ENCODE measurements at places on chromosomes 13 and 19.
A peak's percentile ranks its signal among the peaks of the same experiment; 100 is the strongest.

DNA sequence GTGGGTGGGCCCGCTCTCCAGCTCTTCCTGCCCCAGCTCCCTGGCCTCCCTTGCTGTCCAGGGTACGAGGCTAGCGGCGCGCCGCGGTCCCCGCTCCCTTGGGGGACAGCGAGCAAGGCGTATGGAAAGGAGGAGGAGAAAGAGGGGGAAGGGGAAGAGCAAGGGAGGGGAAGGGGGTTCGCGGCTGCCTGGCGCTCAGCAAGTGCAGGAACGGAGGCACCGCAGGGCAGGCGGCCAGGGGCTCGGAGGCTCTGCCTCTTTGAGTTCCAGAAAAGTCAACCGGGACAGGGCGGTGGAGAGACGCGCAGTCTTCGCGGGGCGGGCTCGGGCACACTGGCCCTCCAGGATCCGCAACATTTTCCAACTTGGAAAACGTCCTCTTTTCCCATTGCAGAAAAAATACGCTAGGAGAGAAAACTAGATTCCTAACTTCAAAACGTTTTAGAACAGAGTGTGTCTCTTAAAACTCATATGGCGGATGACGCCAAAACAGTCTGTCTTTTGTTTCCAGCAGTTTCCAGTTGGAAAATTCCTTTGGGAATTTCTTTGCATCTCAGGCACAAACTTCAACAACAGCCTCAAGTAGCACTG lies 23.1 kb upstream of the TNFRSF19 start:
- no peak for DNase-seq

- peak; percentile 92 for DNase-seq
These were observed 6.5 kb downstream of the MED29 start for GRCh38 chr19:39397360-39398296.

DNA sequence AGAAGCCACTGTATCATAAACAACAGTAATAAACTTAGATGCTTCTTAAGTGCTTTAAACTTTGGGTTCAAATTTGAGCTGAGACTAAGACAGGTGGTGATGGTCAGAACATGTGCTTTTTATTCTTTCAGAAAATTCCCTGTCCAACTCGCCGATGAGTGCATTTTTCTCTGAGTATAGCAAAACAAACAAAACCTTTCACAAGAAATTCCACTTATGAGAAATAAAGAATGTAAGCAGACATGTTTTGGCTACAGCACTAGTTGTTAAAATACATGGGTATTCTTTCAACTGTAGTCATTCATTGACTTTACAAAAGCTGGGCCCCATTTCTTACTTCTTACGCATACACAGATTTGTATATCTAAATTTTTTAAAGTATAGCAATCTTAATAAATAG lies 125.6 kb downstream of the SPRY2 start:
- DNase-seq: no peak

DNA sequence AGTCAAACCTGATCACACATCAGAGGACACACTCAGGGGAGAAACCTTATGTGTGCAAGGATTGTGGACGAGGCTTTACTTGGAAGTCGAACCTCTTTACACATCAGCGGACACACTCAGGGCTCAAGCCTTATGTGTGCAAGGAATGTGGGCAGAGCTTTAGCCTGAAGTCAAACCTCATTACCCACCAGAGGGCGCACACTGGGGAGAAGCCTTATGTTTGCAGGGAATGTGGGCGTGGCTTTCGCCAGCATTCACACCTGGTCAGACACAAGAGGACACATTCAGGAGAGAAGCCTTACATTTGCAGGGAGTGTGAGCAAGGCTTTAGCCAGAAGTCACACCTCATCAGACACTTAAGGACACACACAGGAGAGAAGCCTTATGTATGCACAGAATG lies 8.2 kb upstream of the ZNF527 start:
- DNase-seq: no peak

- peak; percentile 83 for DNase-seq
These were observed 53.8 kb downstream of the EPS15L1 start for GRCh38 chr19:16417660-16418596.

DNA sequence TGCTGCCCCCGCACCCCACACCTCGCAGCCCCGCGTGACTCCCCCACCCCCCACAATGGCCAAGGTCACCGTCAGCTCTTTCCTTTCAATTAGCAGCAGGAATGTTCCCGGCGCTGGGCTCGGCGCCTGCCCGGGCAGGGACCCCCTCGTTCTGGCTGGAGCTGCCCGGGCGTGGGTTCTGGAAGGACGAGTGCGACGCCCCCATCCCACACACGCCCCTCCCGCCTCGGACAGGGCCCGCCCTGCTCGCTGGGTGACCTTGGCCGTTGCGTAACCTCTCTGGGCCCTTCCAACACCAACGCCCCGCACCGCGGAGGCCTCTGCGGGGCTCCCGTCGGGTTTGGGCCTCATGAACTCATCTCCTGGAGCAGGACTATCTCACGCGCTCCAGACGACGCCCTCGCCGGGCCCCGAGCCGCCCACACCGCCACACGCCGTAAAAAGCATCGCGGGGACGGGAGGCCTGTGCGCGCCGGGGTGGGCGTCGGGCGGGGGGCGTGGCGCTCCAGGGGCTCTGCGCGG lies 10.3 kb downstream of the PALM start:
- no peak for DNase-seq

- no peak for DNase-seq
These were observed 192.5 kb downstream of the POSTN start for GRCh38 chr13:37406031-37406430.

All from H54 (cell line).